Stimulated activated CD4-positive, alpha-beta T cell treated with anti-CD3 and anti-CD28 coated beads, Interleukin-1b, Interleukin-23, amount 100 ng/mL, for 1 hour (primary cell): ENCODE measurements at places on chromosomes 12 and 14.

DNA sequence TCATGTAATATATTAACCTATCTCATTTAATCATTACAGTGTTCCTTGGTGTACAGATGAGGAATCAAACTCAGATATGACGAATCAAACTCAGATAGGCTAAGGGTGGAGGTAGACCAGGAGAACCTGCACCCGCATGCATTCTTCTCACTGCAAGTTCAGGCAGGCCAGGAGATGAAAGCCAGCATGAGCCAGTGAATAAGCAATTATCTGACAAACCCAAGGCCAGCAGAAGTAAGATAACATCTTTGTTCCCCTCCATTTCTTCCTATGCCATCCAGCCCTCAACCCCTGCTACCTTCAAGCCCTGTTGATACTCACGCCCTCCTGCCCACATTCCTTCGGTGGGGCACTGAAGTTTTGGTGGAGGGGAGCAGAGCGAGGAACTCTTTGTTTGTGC, 152.2 kb downstream of the ETV6 start:
- no peak for DNase-seq

DNA sequence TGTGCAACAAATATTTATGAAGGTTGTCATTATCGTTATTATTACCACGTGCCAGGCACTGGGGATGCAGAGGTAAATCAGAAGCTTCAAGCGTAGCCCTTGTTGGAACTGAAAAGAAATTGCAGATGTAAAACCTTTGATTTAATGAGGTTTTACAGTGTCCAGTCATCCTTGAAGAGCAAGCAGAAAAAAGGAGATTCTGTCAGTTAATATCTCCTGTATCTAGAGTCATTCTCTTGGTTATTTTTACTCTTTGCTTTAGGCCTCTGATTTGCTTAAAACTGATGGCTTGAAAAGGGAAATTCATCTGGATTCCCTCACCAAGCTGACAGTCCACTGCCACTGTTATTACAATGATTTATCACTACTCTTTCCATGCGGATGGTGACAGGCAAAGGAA, 179.3 kb downstream of the GALC start:
- no peak for DNase-seq

GRCh38 chr12:53352331-53353256, 16.4 kb upstream of the SP7 start:
- DNase-seq: peak; percentile 63

GRCh38 chr14:31926652-31927347, 150.3 kb upstream of the ARHGAP5 start:
- no peak for DNase-seq

GRCh38 chr14:62189698-62190097, 427.5 kb downstream of the SNAPC1 start:
- no peak for DNase-seq

DNA sequence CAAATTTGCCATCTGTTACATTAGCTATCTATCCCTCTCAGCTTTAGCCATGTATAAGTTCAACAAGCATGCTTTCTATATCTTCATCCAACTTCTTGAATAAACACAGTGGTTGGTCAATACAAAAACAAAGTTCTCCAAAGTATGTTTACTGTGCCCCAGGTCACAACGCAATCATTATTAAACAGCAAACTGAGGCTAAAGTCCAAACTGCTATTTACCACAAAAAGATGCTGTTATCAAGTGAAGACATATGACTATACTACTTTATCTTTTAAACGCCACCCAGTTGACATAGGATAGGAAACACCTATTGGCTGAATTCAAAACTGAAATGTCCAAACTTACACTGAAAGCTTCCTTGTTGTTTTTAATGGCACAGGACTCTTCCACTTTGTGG, 11.7 kb downstream of the ZCCHC8 start:
- no peak for DNase-seq

GRCh38 chr12:121578230-121579189, 2.3 kb downstream of the KDM2B start:
- no peak for DNase-seq

DNA sequence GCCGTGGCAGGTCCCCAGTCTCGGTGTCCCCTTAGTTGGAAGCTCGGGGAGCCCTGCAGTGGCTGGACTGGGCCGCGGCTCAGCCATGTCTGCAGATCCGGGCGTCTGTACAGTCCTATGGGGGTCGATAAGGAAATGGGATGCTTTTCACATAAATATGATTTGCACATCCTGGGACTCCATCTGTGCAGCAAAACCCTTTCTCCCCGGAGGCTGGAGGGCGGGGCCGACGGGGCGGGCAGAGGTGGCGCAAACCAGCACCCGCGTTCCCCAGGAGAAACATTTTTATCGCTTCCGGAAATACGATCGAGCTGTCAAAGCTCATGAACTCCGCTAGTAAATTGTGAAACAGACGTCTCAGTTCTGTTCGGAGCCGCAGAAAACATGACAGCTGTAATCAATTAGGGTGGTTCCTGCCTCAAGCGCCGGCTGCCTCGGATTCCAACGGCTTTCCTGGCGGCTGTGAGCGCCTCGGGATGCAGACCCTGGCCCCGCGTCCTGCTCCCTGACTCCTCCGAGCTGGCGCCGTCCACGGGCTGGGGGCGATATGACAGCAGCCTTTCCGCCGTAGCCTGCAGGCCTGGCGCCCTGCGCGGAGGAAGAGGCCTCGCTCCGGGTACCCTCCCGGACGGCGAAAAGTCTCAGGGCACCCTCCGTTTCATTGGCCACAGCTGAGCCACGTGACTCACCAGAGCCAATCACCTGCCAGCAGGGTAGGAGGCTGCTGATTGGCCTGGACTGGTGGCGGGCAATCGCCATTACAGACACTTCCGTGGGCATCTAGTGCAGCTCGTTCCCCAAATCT, 23.0 kb downstream of the DIO3 start:
- DNase-seq: no peak

- no peak for DNase-seq
These were observed 331.6 kb upstream of the STXBP6 start for GRCh38 chr14:25381498-25381897.

DNA sequence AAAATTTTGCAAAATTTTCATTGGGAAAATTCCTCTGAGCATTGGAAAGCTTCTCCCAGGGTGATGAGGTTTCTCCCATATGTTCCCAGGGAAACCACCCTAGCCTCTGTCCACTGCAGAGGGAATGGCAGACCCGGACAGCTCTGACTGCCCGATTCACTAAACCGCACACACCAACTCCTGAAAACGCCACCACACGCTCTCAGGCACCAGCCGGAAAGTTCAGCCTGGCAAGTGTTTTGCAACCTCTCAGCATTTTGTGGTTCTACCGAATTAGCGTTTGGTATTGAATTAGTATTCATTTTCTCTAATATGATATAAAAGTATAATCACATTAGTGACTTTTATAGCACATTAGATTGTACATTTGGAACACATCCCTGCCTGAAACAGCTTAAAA, 213.4 kb downstream of the PHETA1 start:
- DNase-seq: no peak
